NK-92 treated with Interleukin-12 subunit alpha and Interleukin-12 subunit beta, amount 100 ng/mL, for 24 hours (cell line): ENCODE measurements at places on chromosomes 11 and 22.

GRCh38 chr11:69999721-70000120 lies 78.4 kb upstream of the ANO1 start:
- DNase-seq = no peak

DNA sequence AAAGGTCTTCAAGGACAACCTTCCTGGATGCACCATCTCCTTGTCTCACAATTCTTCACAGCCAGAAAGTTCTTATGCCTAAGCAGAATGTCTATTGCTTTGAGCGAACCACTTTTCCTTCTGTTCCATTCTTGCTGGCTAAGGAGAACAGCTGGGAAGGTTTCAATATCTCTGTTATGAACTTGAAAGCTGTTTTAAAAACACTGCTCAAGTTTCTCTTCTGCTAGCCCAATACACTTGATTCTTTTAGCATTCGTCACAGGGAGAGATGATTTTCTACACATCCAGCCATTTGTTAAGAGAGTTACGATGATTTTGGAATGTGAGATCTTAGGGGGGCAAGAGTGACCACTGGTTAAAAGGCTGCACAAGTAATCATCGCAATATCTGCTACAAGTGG lies 249.3 kb downstream of the KIRREL3 start:
- no peak for DNase-seq

GRCh38 chr11:117900121-117900648 lies 23.7 kb upstream of the FXYD6 start:
- no peak for DNase-seq

DNA sequence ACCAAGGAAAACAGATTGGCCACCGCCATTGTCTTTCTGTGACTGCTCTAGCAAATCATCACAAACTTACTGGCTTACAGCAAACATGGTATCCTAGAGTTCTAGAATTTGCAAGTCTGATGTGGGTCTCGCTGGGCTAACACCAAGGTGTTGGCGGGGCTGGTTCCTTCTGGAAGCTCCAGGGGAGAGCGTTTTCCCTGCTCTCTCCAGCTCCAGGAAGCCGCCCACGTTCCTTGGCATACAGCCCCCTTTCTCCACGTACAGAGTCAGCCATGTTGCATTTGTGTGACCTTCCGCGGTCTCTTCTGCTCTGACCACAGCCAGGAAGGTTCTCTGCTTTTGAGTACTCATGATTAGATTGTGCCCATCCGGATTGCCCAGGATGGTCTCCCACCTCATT lies 27.5 kb downstream of the TBC1D22A start:
- no peak for DNase-seq

- DNase-seq = no peak
Measured at GRCh38 chr11:70159627-70160570, 43.2 kb upstream of the FADD start.
